ENCODE measurements at places on chromosomes 5 and 9. TPM values are rescaled to one million over a fixed set of nuclear protein-coding genes. Genes with fewer than 3 reads are reported as not detected.
A peak's percentile ranks its signal among the peaks of the same experiment; 100 is the strongest.

DNA sequence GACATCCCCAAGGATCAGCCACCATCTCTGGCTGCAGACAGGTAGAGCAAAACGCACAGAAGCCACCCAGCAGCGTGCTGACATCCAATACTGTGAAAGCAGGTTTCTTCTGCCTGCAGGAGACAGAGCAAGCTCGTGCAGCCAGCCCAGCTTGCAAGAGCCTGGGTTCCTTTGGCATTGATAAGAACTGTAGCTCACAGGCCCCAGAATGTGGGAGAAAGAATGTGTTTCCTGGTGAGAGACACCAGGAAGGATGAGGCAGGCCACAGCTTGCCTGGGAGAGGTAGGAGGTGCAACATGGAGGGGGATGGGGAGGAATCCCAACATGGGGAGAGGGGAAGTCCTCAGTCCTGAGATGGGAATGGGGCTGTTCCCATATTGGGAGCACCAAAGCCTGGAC, 34.0 kb upstream of the ARAP3 start:
- DNase-seq: no peak

DNA sequence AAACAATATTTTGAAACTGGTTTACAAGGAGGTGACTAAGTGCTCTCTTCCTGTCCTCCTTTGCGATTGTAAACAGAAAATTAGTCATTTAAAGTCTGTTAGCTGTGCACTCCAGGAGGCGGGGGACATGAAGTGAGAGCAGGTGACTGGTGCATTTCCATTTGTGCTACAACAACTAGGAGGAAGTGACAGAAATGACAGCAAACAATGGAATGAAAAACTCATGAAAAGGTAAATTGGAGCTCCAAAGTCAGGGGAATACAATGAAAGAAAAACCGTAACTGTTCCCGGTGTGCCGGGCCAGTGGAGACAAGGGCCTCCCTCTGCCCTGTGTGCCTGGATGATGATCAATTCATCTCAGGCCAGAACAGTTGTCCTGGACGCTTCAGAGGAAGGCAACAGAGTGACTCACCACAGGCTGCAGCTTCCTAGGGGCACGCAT, 439.9 kb downstream of the GADD45G start:
- no peak for DNase-seq

DNA sequence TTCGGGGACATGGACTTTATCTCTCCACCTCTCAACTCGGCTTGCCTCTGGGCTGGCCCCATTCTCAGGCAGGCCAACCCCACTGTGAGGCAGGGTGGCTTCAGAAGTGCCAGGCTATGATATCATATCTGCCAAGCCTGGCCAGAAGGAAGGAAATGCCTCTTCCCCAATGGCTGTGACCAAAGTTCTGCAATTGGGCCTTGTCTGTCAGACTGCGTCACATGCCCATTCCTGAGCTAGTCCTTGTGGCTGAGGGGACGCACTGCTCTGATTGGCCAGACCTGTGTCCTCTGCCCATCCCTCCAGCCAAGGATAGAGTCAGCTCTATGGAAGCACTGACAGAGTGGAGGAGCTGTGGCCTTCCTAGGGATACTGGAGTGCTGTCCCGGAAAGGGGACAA, 11.9 kb downstream of the SMIM23 start:
- no peak for DNase-seq

DNA sequence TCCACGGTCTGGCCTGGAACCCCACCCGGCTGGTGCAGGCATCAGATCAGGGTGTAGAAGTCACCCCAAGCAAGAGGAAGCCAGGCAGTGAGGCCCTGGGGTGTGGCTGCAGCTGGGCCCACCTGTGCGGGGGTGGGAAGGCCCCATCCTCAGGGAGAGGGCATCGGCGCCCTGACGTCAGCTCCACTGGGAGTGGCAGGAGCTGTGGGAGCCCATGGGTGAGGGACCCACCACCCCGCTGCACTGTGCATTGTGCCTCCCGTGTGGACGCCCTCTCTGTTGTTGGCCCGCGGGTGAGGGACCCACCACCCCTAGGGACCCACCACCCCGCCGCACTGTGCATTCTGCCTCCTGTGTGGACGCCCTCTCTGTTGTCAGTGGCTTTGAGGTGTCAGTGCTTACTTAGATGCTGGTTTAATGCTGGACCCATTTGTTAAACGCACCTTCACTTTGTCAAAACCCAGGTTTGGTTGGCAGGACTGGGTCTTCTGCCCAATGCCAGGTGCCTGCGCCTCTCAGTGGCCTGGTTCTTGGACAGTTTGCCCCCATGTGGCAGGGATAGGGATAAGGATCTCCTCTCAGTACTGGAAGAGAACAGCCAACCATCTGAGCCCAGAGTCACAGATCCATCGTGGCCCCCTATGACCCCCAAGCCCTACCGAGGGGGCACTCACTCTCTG, 6.9 kb upstream of the EXOC3 start:
- DNase-seq: peak; percentile 43

- peak; percentile 97 for DNase-seq
Measured at GRCh38 chr5:140700177-140701144, at the start of gene ZMAT2. Gene ZMAT2 (plus strand): TSS chr5:140700447. CDS start chr5:140700461, 14 bp downstream.

DNA sequence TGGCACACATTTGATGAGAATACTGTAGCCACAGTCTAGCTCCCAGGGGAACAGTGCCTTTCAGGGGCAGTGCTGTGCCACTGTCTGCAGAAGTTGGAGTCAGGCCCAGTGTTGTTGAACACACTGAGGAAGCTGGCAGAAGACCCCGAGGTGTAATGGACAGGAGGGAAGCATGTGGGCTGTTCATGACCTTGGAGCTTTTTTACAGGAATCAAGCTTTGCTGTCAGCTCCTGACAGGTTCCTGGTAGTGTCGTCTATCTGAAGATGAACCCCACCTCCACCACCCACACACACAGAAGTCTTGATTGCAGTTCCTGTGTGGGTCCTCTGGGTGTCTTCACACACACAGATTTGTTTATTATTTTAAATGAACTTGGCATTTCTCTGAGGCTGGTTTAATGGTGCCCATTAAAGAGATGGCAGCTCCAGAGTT, 40.3 kb upstream of the TNFAIP8 start:
- no peak for DNase-seq

DNA sequence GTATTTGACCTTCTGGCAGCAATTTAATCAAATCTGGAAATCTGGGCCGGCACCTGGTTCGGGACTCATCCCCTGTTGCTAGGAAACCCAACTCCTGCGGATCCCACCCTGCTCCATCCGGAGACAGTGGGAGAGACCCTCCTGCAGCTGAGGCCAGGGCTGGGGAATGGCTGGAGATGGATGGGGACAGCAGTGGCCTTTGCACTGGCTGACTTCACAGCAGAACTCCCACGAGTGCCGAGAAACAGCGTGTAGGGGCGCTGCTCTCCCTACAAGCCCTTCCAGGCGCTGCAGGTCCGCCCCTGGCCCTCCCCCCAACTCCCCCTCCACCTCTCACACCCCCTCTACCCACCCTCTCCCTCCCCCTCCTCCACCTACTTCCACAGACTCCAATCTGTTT, 105.8 kb upstream of the PPP1R26 start:
- DNase-seq: no peak

DNA sequence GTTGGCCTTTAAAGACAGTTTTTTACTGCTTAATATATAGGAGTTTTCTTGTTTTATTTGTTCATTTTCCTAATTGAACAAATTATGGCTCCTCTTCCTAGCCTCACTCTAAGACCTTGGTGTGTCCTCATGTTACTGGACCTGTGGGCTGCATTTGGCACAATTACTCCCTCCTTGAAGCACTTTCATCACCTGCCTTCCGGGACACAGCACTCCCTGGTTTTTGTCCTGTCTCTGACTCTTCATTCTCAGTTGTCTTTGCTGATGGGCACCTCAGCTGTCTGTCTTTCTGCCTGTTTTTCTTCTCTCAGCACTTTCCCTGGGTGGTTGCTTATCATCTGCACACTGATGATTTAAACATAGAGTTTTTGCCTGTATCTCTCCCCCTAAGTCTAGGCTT, 13.6 kb downstream of the GTF3C4 start:
- DNase-seq: no peak

DNA sequence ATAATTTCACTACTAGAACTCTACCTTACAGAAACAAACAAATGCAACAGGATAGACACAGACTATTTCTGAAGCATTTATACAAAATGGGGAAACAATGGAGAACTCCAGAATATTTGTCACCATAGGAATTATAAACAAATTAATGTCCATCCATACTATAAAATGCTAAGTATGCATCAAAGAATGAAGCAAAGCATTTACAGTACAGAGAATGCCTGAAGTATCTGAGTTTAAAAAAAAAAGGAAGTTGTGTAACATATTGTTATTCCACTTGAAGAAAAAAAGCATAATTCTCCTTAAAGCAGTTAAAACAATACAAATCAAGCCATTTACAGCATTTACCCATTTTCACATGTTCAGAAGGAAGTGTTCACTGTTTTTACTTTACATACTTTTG, 53.0 kb downstream of the DROSHA start:
- no peak for DNase-seq

GRCh38 chr9:19512103-19512832, 103.5 kb downstream of the ACER2 start:
- no peak for DNase-seq

DNA sequence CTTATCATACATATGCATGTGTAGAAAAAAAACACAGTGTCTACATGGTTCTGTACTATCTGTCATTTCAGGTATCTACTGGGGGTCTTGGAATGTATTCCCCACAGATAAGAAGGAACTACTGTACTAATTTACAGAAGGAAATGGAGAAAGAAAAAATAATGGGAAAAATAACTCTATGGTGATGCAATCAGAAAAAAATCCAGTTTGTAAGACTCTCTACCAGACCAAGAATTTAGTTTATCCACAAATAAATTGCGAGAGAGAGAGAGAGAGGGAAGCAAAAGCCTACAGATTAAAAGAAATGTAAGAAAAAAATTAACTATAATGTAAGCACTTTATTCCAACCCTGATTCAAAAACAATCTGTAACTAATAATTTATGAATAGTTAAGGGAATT, 708.6 kb upstream of the ZNF608 start:
- no peak for DNase-seq

- DNase-seq: no peak
Measured at GRCh38 chr9:96242811-96243210, 59.2 kb downstream of the HSD17B3 start.

DNA sequence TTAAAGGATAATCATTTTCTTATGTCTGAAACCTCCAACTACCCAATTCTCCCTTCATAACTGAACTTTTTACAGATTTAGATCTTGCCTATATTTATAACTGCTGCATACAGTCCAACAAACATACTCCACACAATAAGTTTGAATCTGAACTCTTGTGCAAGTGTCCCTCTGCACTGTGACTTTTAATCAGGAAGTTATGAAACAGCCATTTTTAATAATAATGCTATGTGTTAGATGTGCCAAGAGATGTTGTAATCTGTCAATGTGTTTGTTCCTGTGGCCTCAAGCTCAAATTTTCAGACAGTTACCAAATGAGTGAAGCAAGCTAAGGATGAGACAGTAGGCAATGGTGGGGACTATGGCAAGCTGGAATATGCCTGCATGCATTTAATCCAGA, 57.6 kb upstream of the MTAP start:
- DNase-seq: no peak

DNA sequence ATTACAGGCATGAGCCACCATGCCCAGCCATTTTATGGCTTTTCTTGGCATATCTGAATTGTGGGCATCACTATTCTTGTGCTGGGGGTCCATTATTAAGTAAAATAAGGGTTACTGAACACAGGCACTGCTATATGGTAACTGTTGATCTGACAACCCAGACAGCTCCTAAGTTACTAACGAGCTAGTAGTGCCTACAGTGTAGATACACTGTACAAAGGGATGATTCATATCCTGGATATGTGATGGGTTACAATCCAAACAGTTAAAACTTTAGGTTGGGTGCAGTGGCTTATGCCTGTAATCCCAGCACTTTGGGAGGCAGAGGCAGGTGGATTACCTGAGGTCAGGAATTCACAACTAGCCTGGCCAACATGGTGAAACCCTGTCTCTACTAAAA, 4.3 kb downstream of the CD14 start:
- no peak for DNase-seq

GRCh38 chr5:65611524-65611923, 12.6 kb downstream of the TRIM23 start:
- no peak for DNase-seq

- DNase-seq: no peak
Measured at GRCh38 chr5:35626108-35626507, 8.4 kb downstream of the SPEF2 start.

DNA sequence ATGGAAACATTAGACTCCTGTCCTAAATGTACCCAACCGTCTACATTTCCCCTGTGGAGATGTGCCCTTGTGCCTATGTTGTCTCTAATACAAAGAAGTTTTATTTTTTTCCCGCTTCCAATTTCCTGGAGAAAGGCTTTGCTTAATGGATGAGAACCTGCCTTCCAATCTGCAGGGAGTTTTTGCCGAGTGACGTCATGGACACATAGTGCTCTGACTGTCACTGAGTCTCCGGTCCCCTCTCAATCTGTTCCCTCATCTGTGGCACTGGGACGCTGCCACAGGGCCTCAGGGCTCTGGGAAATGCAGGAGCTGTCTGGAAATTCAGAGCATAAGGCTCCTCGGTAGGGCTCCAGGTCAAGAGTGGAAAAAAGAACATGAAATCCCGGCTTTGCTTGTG, 144.8 kb downstream of the PDZD2 start:
- no peak for DNase-seq

GRCh38 chr5:36150676-36151433, 832 bp downstream of the LMBRD2 start:
- no peak for DNase-seq

GRCh38 chr5:127418974-127419682, 98.3 kb upstream of the PRRC1 start:
- no peak for DNase-seq

DNA sequence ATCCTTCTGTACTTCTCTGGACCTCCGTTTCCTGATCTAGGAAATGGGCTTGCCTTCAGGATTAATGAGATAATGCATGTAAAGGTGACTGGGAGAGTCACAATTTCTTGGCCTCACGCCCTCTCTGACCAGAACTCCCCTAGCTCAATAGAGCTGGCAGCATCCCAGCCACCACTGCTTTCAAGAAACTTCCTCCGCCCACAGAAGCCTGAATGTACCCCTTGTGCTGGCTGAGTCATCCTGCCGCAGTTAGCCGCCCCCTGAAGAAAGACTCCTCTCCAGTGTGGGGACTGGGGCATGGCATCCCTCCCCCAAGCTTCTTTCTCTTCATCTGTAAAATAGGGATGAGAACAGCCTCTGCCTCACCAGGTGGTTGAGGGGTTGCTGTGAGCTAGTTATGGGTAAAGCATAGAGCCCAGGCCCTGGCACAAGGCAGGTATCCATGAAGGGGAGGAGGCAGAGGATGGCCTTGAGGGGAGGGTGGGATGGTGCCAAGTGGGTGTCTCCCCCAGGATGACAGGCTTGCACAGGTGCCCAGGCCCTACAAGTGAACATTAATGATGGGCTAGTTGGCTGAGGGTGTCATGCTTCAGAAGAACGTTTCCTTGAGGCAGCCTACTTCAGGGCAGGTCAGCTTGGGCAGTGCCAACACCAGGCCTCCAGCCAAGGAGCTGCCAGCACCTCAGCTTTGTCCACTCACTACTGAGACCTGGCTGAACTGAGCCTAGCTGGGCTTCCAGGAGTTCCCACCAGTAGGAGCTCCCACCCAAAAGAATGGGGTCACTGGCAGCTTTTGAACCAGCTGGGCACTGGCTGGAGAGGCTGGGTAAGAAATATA, 3.4 kb downstream of the PDLIM4 start:
- peak; percentile 41 for DNase-seq

PLK2 gene
- total RNA-seq: 12.3 TPM

FABP6 gene
- not detected for total RNA-seq

INSYN2B gene
- not detected for total RNA-seq

LRRC19 gene
- total RNA-seq: 0.55 TPM

ANXA1 gene
- total RNA-seq: 3.7 TPM

TEX48 gene
- not detected for total RNA-seq

PCBD2 gene
- total RNA-seq: 10.6 TPM

GLRA1 gene
- not detected for total RNA-seq

GFPT2 gene
- 0.78 TPM for total RNA-seq
